ENCODE measurements at places on chromosomes 13 and 19.

DNA sequence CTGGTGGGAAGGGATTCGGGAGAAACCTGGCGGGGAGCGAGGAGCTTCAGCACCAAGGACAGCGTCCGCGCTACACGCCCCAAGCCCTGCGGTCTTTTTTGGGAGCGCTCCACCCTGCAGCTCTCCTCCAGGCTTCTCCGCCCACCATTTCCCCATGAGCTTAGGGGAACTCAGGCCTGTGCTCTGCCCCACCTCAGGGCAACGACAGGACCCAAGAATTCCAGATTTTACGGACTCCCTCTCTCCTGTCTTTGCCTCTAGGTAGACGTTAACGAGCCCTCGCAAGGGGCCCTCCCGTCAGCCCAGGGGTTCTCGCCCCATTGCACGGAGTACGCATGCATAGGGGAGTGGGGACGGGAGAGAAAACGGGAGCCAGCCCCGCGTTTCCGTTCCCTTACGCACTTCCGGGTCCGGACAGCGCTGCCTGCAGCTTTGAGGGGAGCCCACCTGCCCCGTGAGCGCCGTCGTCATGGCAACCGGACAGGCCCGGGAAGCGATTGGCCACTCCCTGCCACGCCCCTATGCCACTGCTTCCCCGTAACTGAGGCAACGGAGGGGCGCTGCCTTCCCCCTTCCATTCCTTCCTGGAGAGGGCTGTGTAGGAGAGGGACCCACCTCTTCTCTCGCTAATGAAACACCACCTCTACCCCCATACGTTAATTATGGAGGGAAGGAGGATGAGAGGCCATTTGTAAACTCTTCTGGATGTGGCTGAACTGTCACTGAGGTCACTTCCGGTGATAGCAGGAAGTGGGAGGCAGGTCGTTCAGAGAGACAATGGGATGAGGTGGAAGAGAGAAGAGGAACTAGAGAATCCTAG, 20.8 kb downstream of the NOVA2 start:
- peak; percentile 38 for DNase-seq

- DNase-seq, result peak; percentile 92
Measured at GRCh38 chr13:97339019-97339987, 94.7 kb upstream of the RAP2A start.

- no peak for DNase-seq
Measured at GRCh38 chr13:51240958-51241357, 18.8 kb downstream of the FAM124A start.

GRCh38 chr13:113939944-113940297, 34.0 kb downstream of the C13orf46 start:
- no peak for DNase-seq

- DNase-seq, result no peak
Measured at GRCh38 chr13:109745702-109746101, 40.7 kb downstream of the IRS2 start.

DNA sequence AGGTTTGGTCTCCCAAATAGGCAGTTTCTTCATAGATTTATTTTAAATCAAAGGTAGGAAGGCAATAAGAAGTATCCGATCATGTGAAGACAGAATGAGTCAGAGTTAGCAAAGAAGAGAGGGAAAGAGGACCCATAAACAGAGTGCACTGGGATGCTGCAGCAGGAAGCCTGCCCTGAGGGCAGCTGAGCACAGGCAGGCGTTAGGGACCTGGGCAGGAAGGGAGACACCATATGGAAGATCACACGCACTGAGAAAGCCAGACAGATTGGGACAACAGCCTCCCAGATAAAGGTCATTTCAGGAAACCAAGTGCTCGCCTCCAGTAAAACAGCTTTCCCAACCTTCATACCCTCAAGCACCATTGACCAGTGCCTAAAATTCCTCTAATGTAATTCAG, 598.0 kb downstream of the EFNB2 start:
- peak; percentile 79 for DNase-seq

Measured in EL (cell line).